Esophagus squamous epithelium (tissue), 5 donors: ENCODE measurements at places on chromosomes 11 and 22.

- DNase-seq, result no peak
Observed at GRCh38 chr11:93193731-93194130, 4.1 kb downstream of the SLC36A4 start.

GRCh38 chr22:46042786-46043185 is 65.8 kb upstream of the WNT7B start:
- no peak for DNase-seq

DNA sequence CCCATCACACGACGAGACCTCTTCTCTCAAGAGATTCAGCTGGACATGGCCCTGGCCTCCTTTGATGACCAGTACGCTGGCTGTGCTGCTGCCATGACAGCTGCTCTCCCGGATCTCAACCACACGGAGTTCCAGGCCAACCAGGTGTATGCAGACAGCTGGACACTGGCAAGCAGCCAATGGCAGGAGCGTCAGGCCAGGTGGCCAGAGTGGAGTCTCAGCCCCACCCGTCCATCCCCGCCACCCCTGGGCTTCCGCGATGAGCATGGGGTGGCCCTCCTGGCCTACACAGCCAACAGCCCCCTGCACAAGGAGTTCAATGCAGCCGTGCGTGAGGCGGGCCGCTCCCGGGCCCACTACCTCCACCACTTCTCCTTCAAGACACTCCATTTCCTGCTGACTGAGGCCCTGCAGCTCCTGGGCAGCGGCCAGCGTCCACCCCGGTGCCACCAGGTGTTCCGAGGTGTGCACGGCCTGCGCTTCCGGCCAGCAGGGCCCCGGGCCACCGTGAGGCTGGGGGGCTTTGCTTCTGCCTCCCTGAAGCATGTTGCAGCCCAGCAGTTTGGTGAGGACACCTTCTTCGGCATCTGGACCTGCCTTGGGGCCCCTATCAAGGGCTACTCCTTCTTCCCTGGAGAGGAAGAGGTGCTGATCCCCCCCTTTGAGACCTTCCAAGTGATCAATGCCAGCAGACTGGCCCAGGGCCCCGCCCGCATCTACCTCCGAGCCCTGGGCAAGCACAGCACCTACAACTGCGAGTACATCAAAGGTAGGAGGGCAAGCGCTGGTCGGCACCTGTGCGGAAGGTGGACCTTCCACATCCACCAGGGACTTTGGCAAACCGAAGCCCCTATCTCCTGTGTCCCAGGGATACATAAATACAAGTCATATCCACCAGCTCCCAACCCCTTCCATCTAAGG is 11.3 kb downstream of the CHRNA10 start:
- no peak for DNase-seq

GRCh38 chr11:17743026-17743807 is 8.6 kb downstream of the KCNC1 start:
- DNase-seq, result no peak

DNA sequence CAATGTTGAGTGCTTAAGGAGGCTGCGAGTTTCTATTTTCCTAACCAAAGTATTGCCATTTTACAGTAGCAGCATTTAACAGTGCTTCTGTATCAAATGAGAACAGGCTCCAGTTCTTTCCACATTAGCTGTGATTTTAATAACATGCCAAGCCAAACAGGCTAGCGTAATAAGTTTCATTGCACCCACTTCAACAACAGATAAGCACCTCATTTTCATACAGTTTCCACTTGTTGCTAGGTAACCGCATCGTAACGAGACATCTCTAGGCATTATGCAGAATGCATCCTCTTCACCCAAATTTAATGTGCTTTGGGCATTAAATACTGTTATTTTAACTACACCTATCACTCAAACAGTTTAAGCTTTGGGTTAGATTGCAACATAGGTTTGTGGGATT is 79.0 kb downstream of the CADM1 start:
- DNase-seq, result no peak

- DNase-seq, result no peak
Observed at GRCh38 chr11:72224564-72225410, at the start of gene INPPL1. Gene INPPL1, plus strand, starts transcription at chr11:72224767. Its CDS starts 218 bp downstream, at chr11:72224985.

- no peak for DNase-seq
Observed at GRCh38 chr11:30585892-30586250, 282 bp downstream of the MPPED2 start.

DNA sequence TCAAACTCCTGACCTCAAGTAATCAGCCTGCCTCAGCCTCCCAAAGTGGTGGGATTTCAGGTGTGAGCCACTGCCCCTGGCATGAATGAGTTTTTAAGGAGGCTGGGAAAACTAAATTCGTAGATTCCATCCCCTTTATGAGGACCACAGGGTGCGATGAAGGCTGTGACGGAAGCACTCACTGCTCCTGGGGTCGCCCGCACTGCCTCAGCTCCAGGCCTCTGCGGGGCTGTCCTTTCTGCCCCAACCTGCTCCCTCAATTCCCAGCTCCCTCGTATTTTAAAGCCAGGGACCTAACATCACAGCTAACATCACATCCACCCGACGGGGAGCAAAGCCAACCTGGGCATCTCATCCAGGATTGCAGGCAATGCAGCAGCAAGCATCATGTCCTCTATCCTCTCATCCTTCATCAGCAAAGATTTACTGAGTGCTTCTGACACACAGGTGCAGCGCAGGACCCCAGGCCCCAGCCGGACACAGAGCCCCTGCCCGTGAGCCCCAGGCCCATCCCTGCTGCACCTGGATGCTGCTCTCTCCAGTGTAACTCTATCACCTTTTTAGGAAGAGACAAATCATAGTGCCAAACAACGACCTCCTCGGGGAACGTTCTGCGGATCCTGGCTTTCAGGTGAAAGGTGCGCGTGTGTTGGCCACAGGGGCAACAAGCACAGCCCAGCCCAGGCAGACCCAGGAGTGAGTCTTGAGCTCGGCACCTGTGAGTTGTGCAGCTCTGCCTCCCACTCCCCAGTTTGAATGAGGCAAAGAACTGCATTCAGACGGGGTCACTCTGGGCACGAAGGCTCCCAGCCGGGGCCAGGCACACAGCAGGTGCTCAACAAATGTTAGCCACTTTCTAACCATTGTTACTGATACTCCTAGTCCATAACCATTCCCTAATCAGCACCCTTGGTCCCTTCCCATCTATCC is 134.3 kb downstream of the CRYBB2 start:
- no peak for DNase-seq
